ENCODE measurements at places on chromosomes 7 and 10. TPM values are rescaled to one million over a fixed set of nuclear protein-coding genes. Genes with fewer than 3 reads are reported as not detected.

The FEZF1 gene
- total RNA-seq: not detected

The SPOCK2 gene
- total RNA-seq: 976 TPM

The CCDC172 gene
- total RNA-seq: not detected

The TAS2R41 gene
- total RNA-seq: 0.69 TPM

The SPDYE5 gene
- total RNA-seq: 0.20 TPM

The SORCS1 gene
- total RNA-seq: not detected

The AKR1C4 gene
- not detected for total RNA-seq

The WEE2 gene
- total RNA-seq: 0.08 TPM

The CREB3L2 gene
- 12.9 TPM for total RNA-seq

The CPA4 gene
- not detected for total RNA-seq

The TUBAL3 gene
- not detected for total RNA-seq

The COBL gene
- not detected for total RNA-seq

The SAP25 gene
- 52.0 TPM for total RNA-seq

The THSD7A gene
- total RNA-seq: not detected

The TMEM130 gene
- total RNA-seq: not detected

The GPR26 gene
- total RNA-seq: not detected

The TFEC gene
- not detected for total RNA-seq
